ENCODE measurements at places on chromosomes 6 and 20. TPM values are rescaled to one million over a fixed set of nuclear protein-coding genes. Genes with fewer than 3 reads are reported as not detected.

- DNase-seq, result no peak
Measured at GRCh38 chr6:3385660-3386151, 71.1 kb downstream of the SLC22A23 start.

DNA sequence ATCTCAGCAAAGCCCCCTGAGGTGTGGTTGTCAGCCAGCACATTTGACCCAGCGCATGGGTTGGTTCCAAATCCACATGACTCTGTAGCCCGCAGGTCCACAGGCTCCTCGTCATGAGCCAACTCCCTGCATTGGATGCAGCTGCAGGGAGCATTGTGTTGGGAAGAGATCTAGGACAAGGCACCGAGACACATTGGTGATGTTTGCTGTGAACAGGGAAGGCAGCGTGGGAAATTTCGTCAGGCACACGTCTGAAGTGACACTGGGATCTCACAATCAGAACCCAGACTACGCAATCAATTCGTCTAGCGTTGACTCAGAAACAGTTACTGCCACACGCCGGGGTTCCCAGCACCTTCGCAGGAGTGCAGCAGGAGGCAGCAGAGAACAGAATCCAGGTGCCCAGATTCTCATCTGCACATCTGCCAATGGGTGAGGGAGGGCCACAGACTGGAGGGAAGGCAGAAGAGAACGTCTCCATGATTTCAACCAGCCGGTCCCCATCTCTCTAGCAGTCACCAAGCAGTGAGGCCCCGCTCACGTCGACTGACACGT lies 177.0 kb downstream of the TTLL2 start:
- DNase-seq, result no peak

GRCh38 chr6:136525586-136526195 lies 24.5 kb downstream of the MAP7 start:
- DNase-seq, result no peak

DNA sequence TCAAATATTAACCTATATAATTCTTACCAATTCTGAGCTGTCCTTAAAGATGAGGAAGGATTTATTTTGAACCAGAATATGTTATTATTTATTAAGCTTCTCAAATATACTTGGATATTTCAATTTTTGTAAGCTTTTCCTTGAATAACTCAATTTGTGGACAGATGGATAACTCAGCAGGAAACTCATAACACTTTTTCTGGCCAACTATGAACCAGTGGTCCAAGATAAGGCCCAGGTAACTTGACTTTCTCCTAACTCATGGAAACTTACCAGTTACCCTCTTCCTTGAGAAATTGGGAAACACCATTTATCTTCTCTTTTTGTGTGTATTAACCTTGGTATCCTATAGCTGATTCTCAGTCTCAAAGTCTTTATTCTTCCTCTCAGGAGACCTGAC lies 427.5 kb upstream of the SYNCRIP start:
- no peak for DNase-seq

The SDC4 gene
- total RNA-seq, result 42.4 TPM

GRCh38 chr20:46022411-46023147 lies 6.4 kb upstream of the SLC12A5 start:
- peak; percentile 62 for DNase-seq

The CDK5RAP1 gene
- 94.3 TPM for total RNA-seq
